ENCODE measurements at places on chromosomes 12 and 14. TPM values are rescaled to one million over a fixed set of nuclear protein-coding genes. Genes with fewer than 3 reads are reported as not detected.

COQ5 gene
- total RNA-seq: 34.9 TPM

NOS1 gene
- total RNA-seq: not detected

REP15 gene
- 7.0 TPM for total RNA-seq

OVCH1 gene
- total RNA-seq: not detected

C12orf42 gene
- total RNA-seq: 0.05 TPM

KLRC3 gene
- total RNA-seq: not detected

Measured in dermis blood vessel endothelial cell (primary cell).